Astrocyte of the cerebellum (primary cell): ENCODE measurements at places on chromosomes 12 and 14.

- DNase-seq, result no peak
Measured at GRCh38 chr12:19836056-19836455, 396.8 kb downstream of the AEBP2 start.

- DNase-seq, result no peak
Measured at GRCh38 chr14:33704481-33704880, 246.4 kb downstream of the EGLN3 start.

DNA sequence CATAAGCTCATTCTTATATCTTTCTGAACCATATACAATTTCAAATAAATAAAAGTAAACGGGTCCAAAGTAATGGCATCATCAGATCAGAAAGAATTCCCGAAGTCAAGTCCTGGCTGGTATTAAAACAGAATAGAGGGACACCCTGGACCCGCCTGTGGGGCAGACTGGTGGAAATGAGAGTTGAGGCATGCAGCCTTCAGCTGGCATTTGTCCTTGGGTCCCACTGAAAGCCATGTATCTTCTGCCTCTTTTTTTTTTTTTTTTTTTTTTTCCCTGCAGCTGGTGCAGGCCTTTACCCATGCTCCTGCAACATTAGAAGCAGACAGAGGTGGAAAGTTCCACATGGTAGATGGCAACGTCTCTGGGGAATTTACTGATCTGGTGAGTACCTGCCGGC, 9.9 kb downstream of the AHSA1 start:
- DNase-seq, result no peak

- DNase-seq, result no peak
Measured at GRCh38 chr12:32483499-32483898, 84.1 kb downstream of the FGD4 start.

DNA sequence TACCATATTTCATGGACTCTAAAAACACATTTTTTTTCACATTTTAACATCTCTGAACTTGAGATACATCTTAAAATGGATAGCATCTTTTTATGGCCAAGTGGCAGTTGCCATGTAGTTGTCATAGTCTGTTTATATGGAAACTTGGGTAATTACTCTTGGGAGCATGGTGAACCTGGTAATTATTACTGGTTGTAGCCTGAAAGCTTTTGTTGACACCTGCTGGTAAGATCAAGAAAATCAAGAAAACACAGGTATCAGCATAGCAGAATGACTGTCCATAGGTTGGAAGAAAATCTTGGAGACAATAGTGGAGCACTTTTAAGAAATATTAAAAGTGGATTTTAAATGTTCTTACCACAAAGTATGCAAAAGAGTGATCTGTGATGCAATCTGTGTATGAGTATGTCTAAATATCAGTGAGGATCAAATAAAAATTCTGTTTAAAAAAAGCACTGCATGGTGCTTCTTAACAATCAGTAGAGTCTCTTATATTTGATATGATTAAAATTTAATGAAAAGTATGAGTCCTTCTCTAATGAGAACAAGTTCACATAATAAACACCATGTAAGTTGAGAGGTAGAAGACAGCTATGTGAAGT, 44.2 kb downstream of the TTC8 start:
- peak; percentile 4 for DNase-seq

DNA sequence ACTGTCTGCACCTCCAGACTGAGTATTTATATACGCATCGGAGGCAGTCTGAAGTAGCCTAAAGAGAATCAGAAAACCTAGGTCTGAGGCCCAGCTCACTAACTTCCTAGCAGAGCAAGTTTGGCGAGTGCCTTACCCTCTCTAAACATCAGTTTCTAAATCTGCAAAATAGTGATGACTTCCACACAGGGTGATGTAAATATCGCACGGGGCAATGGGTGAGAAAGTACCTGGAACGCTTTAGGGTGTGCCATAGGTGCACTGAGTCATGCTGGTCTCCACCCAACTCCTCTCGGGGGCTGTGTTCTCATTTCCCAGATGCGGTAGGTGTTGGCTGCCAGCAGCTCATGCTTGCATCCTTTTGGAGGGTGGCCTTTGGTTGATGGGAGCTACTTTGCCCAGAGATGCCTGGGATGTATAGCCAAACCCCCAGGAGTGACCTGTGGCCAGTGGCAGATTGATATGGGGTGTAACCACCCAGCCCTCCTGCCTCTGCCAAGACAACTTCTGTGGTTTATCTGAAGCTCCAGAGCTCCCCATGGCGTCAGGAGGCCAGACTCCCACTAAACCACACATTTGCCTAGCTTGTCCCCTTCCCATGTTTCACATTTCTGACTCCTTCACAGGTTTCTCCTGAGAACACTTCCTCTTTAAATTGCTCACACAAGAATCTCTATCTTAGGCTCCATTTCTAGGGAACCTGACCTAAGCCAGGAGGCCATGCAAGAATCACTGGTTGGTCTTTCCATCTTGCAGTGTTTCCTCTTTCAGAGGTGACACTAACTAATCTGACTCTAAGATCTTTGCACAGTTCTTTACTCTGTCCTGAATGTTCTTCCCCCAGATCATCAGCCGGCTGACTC, 62.0 kb upstream of the TUNAR start:
- no peak for DNase-seq

DNA sequence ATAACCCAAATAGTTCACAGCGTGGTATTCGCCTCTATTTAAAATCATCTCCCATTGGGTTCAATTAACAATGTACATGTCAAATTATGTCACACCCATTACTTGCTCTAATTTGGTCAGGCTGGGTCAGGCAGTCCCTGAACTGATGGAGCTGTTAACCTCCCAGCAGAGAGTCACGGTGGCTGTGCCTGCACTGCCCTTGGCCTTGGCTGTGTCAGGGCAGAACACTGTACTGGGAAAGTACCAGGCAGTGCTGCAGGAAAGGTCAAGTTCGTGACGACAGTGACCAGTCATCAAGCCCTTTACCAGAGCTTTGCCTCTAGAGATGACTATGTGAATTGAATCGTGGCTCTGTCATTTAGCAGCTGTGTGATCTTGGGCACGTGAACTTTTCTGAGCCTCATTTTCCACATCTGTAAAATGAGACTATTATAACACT, 100.0 kb downstream of the ARF6 start:
- DNase-seq, result no peak
